ENCODE measurements at places on chromosomes 1 and 21. TPM values are rescaled to one million over a fixed set of nuclear protein-coding genes. Genes with fewer than 3 reads are reported as not detected.

GRCh38 chr1:66003690-66004089 is 211.0 kb downstream of the PDE4B start:
- no peak for DNase-seq

DNA sequence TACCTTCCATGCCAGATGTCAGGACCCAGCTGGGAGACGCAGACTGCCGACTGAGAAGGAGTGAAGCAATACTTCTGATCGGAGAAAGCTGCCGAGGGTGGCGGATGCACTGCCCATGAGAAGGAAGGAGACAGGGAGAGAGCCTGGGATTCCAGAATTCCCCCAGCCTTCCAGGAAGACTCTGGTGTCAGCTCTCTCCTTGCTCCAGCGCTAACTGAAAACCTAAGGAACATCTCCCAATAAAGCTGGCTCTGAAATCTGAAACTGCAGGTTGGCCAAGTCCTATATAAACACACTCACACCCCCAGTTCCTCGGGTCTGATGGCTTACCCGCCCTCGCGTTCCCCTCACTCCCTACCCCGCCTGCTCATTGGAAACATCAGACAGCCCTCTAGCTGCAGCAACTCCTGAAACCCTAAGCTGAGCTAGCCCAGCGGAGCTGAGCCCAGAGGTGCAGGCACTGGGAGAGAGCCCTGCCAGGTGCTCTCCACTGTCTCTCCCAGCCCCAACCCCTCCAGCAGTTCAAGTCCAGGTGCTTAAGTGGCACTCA is 52.3 kb downstream of the PLEKHA6 start:
- no peak for DNase-seq

DNA sequence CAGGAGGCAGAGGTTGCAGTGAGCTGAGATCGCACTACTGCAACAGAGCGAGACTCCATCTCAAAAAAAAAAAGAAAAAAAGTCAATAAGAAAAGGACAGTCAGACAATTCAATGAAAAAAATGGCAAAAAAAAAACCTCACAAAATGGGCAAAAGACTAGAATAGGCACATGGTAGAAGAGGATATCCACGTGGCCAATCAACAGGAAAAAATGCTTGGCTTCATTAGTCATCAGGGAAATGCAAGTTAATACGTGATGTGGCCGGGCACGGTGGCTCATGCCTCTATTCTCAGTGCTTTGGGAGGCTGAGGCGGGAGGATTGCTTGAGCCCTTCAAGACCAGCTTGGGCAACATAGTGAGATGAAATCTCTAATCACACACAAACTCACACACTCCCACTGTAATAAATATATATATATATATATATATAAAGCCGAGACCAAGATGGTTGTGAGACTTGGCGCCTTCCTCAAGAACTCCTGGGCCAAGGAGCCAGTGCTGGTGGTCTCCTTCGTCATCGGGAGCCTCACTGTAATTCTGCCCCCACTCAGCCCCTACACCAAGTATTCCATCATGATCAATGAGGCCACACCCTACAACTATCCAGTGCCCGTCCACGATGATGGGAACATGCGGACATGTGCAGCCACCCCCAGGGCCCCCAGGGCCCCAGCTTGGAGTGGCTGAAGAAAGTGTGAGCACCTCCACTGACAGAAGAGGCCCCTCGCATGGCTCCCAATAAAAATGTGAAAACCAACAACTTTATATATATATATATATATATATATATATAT is 22.9 kb upstream of the LEFTY2 start:
- DNase-seq = no peak

- no peak for DNase-seq
These were observed 188.6 kb downstream of the DSCAM start for GRCh38 chr21:40658311-40658710.

GRCh38 chr1:185402930-185403329 is 85.9 kb upstream of the IVNS1ABP start:
- DNase-seq = no peak

OLFML3 gene
- 20.4 TPM for polyA plus RNA-seq

SLFNL1 gene
- 0.38 TPM for polyA plus RNA-seq

UMODL1 gene
- not detected for polyA plus RNA-seq
